ENCODE measurements at places on chromosomes 11 and 22.

DNA sequence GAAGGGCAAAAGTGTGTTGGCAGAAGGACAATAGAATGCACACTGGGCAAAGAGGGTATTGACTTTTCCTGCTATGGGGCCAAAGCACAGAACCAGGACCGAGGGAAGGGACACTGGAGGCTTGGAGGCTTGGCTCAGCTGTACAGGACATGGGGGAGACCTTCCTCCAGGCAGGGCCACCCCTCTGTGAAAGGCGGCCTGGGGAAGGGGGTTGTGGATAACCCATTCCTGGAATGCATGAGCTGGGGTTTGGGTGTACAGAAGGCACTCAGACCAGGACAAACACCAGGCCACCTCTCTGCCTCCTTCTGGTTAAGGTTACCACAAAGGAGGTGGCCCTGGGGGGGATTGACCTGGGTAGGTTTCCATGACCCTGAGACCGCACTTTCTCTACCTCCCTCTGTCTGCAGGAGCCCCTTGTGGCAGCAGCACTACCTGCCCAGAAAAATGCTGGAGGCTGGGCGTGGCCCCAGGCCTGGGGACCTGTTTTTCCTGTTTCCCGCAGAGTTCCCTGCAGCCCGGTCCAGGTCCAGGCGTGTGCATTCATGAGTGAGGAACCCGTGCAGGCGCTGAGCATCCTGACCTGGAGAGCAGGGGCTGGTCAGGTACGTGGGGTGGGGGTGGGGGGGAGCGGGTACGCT is 9.6 kb downstream of the P2RY2 start:
- DNase-seq = peak; percentile 51

GRCh38 chr22:39501644-39502108 is 414 bp upstream of the MIEF1 start:
- no peak for DNase-seq

- no peak for DNase-seq
These were observed 12.4 kb upstream of the KIAA0930 start for GRCh38 chr22:45253039-45253641.

DNA sequence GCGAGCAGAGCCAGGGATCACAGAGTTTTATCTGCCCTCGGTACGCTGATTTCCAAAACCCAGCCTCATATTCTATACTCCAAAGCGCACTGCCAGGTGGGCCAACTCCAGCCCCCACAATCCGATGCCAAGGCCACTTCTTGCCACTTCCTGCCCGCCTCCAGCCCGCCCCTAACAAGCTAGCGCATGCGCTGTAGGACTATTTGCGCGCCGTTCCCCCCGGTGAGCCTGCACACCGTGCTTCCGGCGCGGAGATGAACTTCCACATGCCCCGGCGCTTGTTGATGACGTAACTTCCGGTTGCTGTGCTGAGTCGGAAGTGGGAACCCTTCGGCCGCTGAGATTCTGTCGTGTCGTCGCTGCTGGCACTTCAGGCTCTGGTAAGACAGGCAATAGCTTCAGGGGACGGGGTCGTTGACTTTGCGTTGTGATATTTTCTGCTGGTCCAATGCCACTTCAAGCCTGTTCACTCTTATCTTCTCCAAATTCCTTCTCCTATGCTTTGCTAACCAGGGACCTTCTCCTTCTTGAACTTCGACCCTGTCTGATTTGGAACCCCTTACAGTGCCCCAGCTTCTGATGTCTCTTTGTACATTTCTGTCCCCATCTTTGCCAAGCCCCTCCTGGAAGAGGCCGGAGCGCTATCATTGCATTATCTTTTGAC is at the start of gene UBE4A:
Gene UBE4A, plus strand, starts transcription at position 306 of the 664 bp plus-strand sequence. CDS start 5,481 bp downstream, outside the sequence.
- DNase-seq = peak; percentile 92

DNA sequence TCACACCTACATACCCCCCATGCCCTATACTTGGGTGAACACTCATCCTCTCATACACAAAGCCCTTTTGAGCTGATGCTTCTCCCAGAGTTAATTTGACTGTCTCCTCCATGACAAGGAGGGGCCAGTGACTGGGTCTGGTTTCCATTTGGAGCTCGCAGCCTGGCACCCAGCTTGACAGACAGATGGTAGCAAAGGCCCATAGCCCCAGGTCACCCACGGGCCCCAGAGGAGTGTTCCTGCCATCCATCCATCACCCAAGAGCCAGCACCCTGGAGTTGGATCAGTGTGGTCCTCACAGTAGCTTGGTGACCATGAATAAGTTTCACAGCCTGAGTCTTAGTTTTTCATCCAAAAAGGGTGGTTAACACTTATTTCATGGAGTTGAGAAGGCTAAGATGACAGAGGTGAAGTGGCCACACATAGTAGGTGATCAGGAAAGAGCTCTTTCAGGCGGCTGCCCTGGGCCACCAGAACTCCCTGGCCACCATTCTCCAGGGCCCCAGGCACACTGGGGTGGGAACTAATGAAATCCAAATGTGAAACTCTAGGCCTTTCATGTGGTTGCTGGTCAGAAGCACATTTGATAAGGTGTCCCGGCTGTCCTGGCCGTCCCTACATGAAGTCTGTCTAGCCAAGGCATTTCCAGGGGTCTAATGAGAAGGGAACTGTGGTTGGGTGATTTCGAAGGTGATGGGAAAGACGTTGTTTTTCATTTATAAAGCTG is 42.4 kb downstream of the LIF start:
- DNase-seq = no peak
